ENCODE measurements at places on chromosomes 2 and 18.

DNA sequence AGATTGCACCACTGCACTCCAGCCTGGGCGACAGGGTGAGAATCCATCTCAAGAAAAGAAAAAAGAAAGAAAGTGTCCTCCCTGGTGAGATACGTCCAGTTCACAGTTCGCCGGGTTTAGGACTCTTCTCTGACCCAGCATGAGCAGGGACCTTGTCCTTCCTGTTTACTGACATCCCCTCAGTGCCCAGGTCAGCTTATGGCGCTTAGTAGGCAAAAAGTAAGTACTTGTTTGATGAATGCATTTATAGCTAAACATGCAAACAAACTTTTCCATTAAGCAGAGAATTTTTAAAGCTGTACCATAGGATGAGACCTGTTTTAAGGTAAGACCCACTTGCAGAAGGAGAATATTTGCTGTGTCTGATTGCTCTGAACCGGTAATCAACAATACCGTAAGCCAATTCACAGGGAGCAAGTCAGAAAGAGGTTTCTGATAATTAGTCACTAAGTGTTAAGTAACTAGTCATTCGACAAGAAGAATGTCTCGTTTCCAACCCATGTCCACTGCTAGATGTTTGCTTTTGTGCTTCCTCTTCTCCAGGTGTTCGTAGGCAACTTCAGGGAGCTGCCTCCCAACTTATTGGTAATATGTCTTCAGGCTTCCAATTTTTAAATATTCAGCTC, 40.0 kb downstream of the MOGAT1 start:
- no peak for DNase-seq

GRCh38 chr18:54444319-54444914, 86.7 kb downstream of the C18orf54 start:
- peak; percentile 67 for DNase-seq

DNA sequence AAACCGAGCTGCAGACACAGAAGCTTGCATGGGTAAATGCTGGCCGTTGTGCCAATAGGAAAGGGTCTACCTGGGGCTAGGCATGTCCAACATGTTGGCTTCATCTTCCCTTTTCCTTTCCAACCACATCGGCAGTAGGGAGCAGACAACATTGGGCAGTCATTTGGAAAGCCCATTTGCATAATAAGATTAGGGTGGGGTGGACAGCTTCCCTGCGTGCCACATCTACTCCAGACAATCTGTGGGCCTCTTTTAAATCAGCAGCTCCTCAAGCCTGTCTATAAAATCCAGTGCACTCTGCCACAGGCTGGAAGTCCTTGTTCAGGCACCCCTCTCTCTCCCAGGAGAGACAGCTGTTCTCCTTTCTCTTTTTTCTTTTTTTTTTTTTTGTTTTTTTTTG, 203.6 kb upstream of the KYNU start:
- no peak for DNase-seq

DNA sequence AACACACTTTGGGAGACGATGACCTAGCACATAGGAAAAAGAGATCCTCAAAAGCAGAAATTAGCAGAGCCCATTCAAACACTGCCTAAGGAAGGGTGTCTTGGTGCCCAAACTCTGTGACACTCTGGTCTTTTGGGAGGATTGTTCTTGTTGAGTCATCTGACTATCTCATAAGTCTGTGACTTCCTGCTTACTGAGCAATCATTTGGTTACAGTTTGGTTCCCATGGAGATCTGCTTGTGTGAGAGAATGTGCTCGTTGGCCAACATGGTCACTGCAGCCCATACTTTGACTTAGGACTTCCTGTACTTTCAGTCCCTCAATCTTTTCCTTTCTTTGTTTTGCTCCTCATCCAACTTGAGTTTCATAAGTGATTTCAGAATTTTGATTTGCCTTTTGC, 602.9 kb downstream of the NYAP2 start:
- peak; percentile 55 for DNase-seq

DNA sequence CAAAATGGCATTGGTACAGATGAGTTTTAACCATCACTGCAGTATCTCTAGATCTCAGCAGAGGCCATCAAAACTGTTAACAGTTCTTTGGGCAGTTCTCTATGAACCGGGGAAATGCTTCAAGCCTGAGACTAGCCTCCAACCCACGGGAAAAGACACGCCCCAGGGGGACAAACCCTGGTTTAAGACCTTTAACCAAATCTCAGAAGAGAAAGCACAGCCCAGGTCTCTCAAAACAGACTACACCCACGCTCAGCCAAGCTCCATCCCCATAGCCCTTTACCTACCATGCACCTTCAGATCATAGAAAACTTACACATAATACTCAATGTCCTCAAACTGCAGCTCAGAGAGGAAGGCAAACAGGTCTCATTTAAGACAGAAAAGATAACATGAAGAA, 78.3 kb downstream of the TMEM163 start:
- DNase-seq, result no peak

DNA sequence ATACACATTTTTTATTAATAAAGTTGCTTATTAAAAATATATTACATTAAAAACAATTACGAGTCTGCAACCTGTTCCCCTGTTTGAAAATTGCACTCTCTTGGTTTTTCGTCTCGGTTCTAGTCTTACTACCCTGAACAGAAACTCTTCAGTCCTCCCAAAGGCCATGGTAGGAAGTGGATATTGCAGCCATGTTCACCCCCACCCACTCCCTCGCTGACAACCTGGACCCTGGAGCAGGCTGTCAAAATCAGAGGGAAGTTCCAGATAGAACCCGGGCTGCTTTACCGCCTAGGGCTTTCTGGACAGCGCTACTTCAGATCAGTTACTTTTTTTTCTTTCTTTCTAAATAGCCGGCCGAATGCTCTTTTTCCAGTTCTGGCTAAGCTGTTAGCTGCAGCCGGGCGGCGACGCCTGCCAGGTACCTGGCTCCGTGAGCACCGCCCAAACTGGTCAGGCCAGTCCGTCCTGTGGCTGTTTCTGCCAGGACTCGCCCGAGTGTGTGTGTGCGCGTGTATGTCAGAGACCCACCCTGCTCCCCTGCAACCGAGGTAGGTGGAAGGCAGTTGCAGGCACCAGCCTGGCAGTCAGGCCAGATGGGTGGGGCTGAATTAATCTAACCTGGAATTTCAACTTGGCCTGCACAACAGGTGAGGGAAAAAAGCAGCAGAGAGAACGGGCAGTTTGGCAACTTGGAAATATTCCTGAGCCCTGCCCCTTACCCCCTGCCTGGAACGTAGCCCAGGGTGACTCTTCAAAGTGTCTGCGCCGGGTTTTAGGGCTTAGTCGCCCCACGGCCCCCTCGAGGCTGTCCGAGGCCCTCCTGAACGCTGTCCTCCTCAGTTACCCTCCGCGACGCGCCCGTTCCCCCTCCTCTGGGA, 1.1 kb upstream of the TET3 start:
- DNase-seq, result peak; percentile 68

DNA sequence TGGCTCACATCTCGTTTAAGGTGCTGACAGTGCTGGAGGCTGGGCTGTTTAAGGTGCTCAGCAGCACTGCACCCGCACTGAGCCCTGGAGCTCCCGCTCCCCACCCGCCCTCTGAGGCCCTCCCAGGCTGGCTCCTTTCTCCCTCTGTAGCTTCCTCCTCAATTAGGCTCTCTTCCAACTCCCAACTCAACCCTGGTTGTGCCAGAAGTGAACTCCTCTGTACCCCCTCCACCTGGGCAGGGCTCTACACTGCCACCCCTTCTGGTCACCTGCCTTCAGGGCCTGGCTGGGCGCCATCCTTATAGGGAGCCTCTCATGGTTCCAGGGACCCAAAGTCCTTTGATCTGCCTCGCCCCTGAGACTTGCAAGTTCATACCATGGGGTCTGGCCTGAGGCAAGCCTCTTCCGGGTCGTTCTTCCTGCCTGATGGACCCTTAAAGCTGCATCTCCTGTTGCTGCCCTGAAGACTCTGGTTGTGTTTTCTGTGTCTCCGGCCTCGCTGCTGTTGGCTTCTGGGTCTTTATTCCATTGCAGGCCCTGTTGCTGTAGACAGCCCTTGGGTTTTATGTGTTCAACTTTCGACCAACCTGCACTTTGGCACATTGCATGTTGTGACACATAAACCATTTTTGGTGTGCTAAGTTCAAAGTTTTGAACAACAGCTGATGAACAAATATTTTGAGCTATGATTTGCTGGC, 199.6 kb downstream of the LDLRAD4 start:
- no peak for DNase-seq

- no peak for DNase-seq
These were observed 80.4 kb downstream of the SGPP2 start for GRCh38 chr2:222504719-222505118.

- no peak for DNase-seq
These were observed 80.5 kb downstream of the NFATC1 start for GRCh38 chr18:79476031-79476917.

DNA sequence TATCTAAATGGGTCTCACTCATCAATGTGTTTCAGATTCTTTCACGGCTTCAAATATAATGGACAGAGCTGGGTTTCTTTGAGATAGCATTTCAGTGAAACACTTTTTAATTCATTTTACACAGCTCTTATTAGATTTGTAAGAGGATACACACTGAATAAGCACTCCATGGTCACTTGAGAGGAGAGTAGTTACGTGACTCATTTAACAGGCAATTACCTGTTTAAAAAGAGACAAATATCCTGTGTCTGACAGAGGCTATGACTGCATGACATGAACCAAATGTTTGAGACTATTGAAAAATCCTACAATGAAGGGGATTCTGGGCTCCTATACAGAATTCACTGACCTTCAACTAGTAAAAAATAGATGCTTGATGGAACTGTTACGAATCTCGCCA, 786.9 kb downstream of the EPHA4 start:
- DNase-seq, result no peak

- DNase-seq, result no peak
These were observed 68.5 kb downstream of the SPIRE1 start for GRCh38 chr18:12589448-12589847.

GRCh38 chr2:241268306-241268705, 47.2 kb downstream of the HDLBP start:
- DNase-seq, result no peak

DNA sequence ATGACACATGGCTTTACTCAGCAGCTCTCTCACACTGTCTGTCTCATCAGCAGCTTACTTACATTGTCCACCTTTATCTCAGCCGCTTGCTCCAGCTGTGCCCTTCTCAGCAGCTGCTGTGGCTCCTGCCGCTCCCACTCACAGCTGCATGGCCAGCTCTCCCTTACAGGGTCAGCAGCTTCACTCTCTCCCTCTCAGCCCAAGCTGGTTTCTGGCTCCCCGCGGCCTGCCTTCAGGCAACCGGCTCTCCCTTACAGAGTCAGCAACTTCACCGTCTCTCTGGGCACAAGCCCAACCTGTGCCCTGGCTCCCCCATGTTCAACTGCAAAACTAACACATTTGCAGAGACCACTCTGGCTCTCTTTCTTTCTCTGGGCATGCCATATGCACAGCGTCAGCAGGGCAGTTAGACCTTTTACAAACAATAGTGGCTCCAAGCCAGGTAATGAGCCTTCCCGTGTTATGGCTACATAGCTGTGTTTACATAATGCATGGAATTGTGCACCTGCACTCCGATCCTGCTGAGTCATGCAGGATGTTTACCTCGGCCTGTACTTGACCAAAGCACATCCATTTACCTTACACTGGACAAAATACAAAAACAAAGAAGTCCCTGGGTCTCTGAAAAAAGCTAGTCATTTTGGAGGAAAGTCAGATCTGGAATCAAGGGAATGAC, 167.3 kb downstream of the DOK6 start:
- DNase-seq, result no peak
